Stimulated activated CD4-positive, alpha-beta T cell treated with anti-CD3 and anti-CD28 coated beads, Interleukin-4, amount 100 ng/mL, for 48 hours (primary cell): ENCODE measurements at places on chromosomes 2 and 18.

- DNase-seq, result no peak
Observed at GRCh38 chr2:217353591-217353990, 493.7 kb upstream of the TNP1 start.

DNA sequence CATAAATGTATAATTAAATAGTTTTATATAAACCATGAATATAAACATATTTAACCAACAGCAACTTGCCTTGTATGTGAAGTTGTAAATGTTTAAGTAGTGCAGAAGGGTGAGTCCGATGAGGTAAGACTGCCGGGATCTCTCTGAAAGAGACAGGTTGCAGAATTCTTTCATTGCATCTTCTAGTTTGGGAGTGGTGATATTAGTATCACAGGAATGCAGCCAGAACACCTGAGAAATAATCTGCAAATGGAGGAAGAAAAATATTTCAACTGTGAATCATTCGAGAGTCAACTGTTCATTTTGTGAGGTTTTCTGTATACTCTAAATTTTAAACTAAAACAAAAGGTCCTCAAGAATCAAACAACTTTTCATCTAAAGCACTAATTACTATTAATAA, 123.0 kb downstream of the ABCA12 start:
- DNase-seq, result no peak

- no peak for DNase-seq
Observed at GRCh38 chr2:157427003-157427921, 16.6 kb downstream of the CYTIP start.

DNA sequence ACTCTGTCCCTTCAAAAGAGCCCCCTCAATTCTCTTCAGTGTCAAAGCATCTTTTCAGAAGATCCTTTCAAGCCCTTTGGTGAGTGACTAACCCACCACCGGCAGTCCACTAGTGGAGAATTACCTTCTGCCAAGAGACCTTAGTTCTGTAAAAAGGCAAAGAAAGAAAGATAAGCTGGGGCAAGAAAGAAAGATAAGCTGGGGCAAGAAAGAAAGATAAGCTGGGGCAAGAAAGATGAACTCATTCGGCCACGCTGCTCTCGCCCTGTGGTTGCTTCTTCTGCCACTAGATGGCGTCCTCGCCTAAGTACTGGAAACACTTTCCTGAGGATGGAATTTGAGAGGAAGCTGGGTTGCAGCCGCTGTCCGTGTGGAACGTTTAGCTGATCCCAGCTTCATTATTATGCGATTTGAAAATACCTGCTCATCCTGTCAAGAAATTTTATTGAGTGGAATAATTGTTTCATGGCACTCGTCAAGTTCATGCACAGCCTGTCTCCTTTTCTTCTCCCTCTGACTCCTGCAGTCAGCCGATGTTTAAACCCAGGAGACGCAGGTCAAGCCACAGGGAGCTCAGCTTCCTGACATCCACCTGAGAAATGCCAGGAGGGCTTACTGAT, 17.3 kb upstream of the ANXA4 start:
- peak; percentile 81 for DNase-seq

DNA sequence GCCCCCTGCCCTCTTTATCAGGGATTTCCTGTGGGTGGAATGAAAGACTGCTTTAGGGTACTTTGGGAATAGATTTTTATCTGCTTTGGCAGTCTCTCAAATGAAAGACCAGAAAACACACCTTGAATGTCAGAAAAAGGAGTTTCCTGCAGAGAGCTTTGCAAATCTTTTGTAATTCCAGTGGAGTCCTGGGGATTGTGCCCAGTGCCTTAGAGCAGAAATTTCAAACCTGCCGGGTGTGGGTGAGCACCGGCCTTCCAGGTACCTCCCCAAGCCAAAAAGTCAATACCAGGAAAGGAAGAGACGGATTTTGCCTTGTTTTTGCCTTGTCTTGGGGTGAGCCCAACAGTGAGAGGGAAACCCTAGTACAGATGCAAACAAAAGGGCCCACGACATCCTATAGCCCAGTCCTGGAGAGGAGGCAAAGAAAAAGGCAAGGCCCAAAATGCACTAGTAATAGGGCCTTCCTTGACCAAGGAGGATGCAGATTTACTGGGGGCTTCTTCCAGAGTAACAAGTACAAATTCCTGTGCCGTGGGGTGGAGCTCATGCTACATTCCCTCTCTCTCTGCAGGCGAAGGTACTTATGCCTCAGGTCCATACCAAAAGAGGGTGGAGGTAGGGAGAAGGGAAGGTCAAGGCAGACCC, 36.4 kb downstream of the FOXI3 start:
- DNase-seq, result no peak

- DNase-seq, result no peak
Observed at GRCh38 chr2:59025157-59025757, 784.1 kb upstream of the FANCL start.

DNA sequence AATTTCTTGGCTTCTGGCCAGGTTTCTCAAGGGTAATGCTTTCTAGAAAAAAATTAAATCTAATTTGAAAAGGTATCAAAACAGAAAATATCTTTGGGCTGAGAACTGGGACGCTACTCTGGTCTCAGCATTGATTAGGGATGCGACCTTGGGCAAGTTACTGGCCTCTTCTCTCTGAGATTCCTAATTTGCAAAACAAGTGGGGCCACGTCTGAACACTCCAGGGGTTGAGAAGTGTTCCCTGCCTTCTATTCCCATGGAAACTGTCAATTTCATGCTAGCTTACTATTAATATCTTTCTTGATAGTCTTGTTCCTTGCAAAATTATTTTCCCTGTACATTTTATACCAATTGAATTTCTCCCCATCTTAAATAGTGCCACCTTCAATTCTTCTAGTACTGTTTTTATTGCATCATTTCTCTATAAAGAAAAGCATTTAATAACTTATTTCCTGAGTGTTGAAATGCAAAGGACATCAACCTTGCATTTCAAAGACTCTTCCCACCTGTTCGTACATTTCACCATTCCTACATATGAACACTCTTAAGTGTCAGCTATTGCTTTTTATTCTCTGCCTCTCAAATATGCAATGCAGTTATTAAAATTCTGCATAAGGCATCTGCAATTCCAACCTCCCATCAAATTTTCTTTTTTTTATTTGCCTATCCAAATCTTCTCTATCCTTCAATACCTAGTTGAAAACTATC, 118.3 kb upstream of the DSEL start:
- DNase-seq, result no peak

DNA sequence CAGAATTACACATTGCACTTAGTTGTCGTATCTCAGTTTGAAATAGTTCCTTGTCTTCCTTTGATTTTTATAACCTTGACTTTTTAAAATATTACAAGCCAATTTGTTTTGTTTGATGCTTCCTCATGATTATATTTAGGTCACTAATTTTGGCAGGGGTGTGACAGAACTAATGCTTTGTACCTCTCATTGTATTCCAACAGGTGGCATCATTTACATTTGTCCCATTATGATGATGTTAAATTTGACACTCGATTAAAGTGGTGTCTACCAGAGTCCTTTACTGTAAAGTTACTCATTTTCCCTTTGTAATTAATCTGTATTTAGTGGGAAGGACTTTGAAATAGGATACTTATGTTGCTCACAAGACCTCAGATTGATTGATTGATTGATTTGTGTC, 21.5 kb upstream of the MFSD2B start:
- no peak for DNase-seq

GRCh38 chr18:26479065-26479680, 69.2 kb downstream of the KCTD1 start:
- DNase-seq, result no peak

GRCh38 chr2:64324746-64325410, 129.1 kb upstream of the LGALSL start:
- no peak for DNase-seq

GRCh38 chr2:169997140-169997887, 170.1 kb downstream of the UBR3 start:
- no peak for DNase-seq

DNA sequence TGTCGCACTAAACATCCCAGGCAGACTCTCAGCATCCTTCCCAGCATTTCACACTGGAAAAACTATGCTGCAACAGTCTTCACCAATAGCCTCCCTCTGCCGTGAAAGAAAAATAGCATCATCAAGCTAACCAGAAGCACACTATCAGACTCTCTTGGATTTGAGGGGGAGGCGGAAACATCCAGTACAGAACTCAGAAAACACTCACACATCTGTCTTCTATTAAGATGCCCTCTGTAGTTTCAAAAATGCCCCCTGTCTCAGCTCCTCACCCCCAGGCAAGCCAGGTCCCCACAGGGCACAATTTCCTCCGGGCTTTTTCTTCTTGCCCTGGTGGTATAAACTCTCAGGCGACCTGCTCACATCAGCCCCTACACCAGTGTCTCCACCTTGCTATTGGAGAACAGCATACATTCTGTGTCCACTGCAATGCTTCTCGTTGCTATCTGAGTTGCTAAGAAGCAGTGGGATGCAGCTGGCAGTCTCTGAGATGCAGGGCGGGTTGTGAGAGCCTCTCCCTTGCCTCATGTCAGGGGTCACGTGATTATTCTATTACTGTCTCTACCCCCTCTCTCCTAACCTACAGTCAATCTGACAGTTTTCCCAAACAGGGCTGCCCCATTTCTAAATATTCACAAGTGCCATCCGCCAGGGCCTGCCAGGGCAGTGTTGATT, 189.9 kb downstream of the INO80D start:
- no peak for DNase-seq

GRCh38 chr2:203122317-203122986, 107.8 kb downstream of the NBEAL1 start:
- no peak for DNase-seq

DNA sequence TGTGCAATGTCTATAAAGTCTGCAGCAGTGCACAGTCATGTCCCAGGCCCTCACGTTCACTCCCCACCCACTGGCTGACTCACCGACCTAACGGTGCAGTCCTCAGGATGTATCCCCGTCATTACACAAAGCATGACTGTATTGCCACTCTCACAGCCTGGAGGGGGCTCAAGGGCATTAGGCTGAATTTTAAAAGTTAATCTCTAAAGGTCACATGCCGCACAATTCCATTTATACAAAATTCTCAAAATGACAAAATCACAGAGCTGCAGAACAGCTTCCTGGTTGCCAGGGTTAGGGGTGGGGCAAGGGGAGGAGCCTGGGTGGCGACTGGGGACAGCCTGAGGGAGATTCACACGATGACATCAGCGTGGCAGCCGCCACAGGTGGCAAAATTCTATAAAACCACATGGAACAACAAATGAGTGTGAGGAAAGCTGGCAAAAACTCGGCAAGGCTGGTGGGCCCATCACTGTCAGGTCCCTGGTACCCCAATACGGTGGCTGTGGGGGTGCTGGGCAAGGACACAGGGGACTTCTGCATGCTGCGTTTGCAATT, 97.6 kb downstream of the NDUFA10 start:
- peak; percentile 53 for DNase-seq

GRCh38 chr2:102768892-102769291, 7.1 kb downstream of the TMEM182 start:
- no peak for DNase-seq

DNA sequence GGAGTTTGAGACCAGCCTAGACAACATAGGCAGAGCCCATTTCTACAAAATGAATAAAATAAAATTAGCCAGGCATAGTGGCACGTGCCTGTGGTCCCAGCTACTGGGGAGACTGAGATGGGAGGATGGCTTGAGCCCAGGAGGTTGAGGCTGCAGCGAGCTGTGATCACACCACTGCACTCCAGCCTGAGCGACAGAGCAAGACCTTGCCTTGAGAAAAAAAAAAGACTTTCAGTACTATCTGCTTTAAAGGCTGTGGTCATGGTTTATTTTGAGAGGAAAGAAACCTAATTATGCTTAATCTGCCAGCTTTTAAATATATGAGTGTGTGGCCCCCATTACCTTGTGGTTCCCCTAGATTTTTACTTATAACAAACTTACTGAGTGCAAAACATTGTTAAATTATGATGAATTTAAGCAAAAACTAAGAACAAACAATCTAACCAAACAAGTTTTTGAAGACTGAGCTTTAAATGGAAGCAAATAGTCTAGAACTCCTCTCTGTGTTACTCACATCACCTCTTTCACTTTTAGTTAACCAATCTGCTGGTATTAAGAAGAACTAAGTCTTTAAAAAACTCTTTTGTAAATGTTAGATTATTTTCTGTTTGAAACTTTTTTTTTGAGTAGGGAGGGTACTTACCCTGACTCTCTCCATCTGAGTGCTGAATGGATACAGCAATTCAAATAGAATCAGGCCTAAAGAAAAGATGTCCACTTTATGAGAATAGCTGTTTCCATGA, 65.4 kb downstream of the EIF2AK3 start:
- DNase-seq, result no peak

- no peak for DNase-seq
Observed at GRCh38 chr18:45939236-45939635, 27.9 kb downstream of the EPG5 start.

DNA sequence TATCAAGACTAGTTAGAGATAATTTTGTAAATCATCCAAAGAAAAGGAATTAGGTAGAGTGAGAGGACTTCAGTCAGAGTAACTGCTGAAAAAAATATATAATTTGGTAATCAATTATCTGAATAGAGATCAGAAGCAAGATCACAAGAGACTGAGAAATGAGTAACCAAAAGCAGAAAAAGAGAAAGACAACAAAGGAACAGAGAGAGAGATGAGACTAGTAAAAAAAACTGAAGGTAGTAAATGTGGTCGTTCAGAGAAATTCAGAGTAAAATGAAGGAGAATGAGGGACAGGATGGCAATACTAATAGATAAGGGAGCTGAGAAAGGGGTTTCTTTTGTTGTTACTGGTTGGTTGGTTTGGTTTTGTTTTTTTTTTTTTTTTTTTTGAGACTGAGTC, 16.5 kb downstream of the STRN start:
- no peak for DNase-seq

GRCh38 chr18:36634573-36635216, 194.1 kb downstream of the TPGS2 start:
- DNase-seq, result no peak

DNA sequence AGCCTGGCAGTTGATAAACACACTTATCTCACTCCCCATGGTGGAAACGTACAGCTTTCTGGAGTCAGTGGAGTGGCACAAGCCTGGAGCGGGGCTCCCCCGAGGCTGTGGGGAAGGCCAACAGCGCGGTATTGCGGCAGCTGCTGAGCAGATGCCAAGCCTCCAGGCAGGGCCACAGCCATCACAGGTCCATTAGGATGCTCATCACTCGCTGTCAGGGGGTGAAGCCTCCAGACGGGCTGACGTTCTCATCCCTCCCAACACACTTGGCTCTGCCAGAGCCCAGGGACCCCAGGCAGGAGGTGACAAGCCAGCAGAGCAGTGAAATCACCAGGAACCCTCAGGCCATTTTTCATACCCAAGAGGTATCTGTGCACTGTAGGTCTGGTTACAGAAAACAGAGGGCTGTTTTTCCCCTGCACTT, 529.2 kb upstream of the KLHL29 start:
- DNase-seq, result no peak

DNA sequence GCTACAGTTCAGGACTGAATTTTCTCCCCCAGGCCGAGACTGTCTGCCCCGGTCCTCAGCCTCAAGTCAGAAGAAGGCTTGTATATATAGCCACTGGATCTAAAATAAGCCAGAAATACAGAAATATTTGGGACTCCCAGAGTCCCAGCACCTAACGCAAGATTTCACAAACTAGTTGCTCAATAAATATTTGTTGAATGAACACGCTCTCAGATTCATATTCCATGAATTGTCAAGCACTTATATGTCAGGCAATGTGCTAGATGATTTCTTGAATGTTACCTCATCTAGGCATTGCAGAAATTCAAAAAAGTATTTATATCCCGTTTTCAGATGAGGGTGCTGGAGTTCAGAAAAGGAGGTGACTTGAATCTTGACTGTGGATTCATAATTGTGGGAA, 163.7 kb upstream of the KLHL29 start:
- no peak for DNase-seq

GRCh38 chr2:239272626-239273025, 128.2 kb downstream of the HDAC4 start:
- DNase-seq, result no peak
